ENCODE measurements at places on chromosomes 6 and 20. TPM values are rescaled to one million over a fixed set of nuclear protein-coding genes. Genes with fewer than 3 reads are reported as not detected.

The IL17A gene
- total RNA-seq: not detected

The PPP1R16B gene
- 24.3 TPM for total RNA-seq

The CD93 gene
- total RNA-seq: 105 TPM

The CNR1 gene
- total RNA-seq: 16.7 TPM

The SPATS1 gene
- total RNA-seq: not detected

The SLC12A5 gene
- total RNA-seq: 1.7 TPM

The GCLC gene
- total RNA-seq: 59.6 TPM

The ZBTB46 gene
- total RNA-seq: 34.7 TPM
